ENCODE measurements at places on chromosomes 2 and 18.

- no peaks in the 10 kb centered on the region for H3K4me1 ChIP-seq
- H3K36me3 ChIP-seq = no peaks in the 10 kb centered on the region
- H3K27me3 ChIP-seq = no peaks in the 10 kb centered on the region
- H3K27ac ChIP-seq = no peak overlapping the region
Measured at GRCh38 chr2:129755786-129756185, 223.7 kb upstream of the RAB6C start.

DNA sequence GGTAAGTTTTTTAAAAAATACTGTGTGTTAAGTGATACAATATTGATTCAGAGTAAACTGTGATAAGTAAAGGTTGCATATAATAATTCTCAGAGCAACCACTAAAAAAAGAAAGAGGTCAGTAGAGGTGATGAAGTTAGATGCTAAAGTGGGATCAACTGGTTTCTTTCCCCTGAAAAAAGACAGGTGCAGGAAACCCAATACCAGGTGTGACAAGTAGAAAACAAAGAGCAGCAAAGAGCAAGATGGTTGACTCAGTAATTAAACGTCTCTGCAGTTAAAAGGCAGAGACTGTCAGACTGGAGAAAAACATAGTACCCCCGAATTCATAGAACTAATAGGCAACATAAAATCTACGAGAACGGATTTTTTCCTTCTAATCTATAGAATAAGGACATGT, 128.3 kb downstream of the ATP9B start:
- no peaks in the 10 kb centered on the region for H3K36me3 ChIP-seq
- no peak overlapping the region for H3K4me3 ChIP-seq
- no peak overlapping the region for H3K27ac ChIP-seq
- no peaks in the 10 kb centered on the region for H3K4me1 ChIP-seq

GRCh38 chr2:85243101-85244072, 84.4 kb downstream of the TGOLN2 start:
- H3K27me3 ChIP-seq = no peaks in the 10 kb centered on the region
- no peaks in the 10 kb centered on the region for H3K36me3 ChIP-seq
- no peak for DNase-seq
- H3K4me1 ChIP-seq = peaks cover 4% of the 10 kb centered on the region
- H3K27ac ChIP-seq = no peak overlapping the region
- no peak overlapping the region for H3K4me3 ChIP-seq

GRCh38 chr2:144515099-144515695, 4.7 kb downstream of the ZEB2 start:
- no peaks in the 10 kb centered on the region for H3K4me1 ChIP-seq
- no peaks in the 10 kb centered on the region for H3K36me3 ChIP-seq
- no peak for DNase-seq
- no peaks in the 10 kb centered on the region for H3K27me3 ChIP-seq

DNA sequence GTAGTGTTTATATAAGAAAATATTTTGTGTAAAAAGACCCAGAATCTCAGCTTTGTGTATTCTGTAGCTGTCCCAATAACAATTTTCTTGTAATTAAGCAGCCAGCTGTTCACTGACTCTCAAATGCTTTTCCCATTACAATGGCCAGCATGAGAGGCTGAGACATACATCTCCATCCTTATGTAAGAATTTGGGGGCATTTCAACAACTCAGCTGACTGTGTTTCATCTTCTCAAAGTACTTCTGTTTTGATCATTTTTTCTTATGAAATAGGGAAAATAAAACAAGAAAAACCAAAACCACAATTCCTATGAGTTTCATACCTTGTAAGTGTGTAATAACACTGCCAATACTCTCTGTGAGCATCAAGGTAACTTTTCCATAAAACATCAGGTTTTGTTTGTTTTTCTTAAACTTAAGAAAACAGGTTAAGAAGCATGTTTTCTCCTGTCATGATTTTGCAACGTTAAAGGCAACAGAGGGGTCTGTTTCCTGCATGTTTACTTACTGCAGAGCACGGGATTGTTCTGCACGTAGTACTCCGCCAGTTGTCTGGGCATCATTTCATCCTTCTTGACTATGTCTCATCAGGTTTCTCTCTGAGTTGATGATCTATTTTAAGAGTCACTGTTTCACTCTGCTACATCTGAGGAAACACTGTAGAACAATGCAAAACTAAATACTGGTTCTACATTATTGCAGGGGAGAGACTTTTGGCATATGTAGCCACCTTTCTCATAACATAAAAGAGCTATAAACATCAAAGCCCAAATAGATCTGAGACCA, 62.9 kb upstream of the CYRIA start:
- no peak overlapping the region for H3K4me3 ChIP-seq
- no peaks in the 10 kb centered on the region for H3K36me3 ChIP-seq
- H3K4me1 ChIP-seq = no peaks in the 10 kb centered on the region
- H3K27ac ChIP-seq = no peak overlapping the region
- H3K27me3 ChIP-seq = no peaks in the 10 kb centered on the region
- no peak for DNase-seq

DNA sequence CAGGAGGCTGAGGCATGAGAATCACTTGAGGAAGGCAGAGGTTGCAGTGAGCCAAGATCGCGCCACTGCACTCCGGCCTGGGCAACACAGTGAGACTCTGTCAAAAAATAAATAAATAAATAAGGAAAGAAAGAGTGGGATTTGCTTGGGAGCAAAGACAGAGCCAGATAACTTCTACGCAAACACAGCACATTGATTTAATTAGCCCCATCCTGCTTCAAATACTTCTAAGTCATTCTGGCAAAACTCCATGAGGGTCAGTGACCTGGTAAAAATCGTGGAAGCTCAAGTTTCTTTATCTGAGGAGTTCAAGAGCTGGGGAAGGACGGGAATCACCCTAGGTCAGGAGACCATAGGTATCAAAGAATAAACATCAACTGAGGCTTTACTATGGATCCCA, 70.6 kb upstream of the TCF7L1 start:
- DNase-seq = no peak
- no peaks in the 10 kb centered on the region for H3K36me3 ChIP-seq
- H3K4me3 ChIP-seq = no peak overlapping the region

All from breast epithelium (tissue), 4 donors.